HepG2 (cell line): ENCODE measurements at places on chromosomes 1 and 21.
A peak's percentile ranks its signal among the peaks of the same experiment; 100 is the strongest.

DNA sequence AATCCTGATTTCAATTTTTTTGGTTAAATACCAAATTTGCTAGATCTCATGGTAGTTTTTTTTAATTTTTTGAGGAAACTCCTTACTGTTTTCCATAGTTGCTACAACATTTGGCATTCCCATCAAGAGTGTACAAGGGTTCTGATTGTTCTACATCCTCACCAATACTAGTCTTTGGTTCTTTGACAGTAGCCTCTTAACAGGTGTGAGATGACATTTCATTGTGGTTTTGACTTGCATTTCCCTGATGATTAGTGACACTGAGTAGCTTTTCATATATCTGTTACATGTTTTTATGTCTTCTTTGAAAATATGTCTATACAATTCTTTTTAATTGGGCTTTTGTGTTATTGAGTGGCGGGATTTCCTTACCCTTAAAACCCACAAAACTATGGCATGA, 20.9 kb upstream of the RGS13 start:
- DNase-seq = no peak

DNA sequence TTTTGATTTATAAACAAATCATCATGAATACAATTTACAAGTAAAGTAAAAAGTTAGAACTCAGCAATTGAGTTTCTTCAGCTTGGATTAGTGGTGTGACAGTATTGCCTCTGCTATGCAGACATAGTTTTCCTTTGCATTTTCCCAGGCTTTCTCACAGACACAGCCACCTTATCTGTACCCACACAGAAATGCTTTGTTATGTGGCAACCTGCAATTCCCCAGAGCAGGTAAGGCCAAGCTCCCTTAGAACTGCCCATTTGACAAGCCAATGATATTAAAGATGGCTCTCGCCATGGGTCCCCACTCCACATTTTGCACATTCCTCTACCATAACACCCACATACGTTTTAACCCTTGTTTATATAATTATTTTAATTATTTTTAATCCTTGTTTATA, 14.2 kb downstream of the FMO5 start:
- peak; percentile 60 for DNase-seq

DNA sequence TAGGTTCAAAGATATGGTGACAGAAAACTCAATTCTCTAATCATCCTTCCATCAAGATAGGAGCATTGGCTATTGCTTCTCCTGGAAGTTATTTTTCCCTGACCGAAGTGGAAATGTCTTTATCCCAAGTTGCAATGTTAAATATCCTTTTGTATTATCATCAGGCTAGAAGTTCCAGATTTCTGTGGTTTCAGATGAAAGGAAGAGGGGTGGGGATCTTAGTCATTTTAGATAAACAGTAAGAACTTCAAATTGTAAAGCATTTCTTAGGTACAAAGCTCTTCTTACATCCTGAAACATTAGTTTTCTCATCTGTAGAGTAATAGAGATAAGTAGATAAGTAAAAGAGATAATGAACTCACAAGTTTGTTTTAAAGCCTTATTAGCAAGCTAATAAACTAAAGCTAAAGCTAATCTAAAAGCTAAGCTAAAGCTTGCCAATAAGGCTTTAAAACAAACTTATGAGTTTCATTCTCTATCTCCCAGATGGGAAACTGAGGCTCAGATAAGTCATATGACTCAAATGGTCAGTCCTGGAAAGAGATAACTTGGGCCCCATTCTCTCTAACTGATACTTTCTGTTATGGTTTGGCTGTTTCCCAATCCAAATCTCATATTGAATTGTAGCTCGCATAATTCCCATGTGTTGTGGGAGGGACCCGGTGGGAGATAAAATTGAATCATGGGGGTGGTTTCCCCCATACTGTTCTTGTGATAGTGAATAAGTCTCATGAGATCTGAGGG, 99.2 kb upstream of the KCNK2 start:
- DNase-seq = no peak

DNA sequence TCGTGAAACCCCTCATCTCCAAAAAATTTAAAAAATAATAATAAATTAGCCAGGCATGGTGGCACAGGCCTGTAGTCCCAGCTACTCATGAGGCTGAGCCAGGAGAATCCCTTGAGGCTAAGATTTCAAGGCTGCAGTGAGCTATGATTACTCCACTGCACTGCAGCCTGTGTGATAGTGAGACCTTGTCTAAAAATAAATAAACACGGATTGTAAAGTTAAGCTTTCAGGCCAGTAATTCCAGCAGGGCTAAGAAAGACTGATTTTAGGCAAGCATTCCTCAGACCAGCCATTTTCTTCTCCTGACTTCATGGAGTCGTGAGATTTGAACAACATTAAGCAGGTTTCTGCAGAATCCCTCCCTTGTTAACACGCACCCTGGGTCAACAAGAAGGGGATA, 77.2 kb upstream of the EFHD2 start:
- DNase-seq = no peak

DNA sequence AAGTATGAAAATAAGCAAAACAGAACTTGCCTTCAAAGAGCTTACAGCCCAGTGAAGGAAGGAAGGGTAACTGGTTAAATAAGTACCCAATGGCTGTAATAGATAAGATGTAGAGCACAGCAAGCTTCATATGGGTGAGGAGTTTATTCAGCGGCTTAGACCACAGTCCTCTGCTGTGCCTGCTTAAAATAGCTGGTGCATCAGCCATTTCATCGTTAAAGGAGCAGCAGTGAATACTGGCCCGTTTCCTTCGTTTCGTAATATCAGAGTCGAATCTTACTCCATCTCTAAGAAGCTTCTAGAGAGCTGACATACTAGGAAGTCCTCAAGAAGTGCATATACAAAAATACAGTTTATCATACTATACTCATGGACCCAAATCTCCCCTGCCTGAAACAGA, 286.5 kb downstream of the NFIA start:
- no peak for DNase-seq

- no peak for DNase-seq
Observed at GRCh38 chr21:37828991-37829390, 87.3 kb downstream of the KCNJ6 start.

DNA sequence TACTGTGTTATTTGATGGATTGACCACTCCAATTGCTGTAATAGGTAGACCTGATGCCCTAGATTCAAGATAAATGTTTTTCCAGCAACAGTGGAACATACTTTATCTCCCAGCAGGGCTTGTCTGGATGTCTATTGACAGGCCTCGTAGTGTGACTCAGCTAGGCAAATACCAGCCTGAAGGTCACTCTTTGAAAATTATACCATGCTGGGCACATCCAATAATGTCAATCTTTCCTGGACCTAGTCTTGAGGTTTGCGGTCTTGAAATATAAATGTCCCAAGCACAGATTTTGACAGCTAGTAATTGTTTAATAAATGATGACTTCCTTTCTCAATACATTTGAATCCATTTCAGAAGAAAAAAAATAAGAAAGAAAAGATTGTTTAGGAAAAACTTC, 1138.0 kb upstream of the TMPRSS15 start:
- peak; percentile 3 for DNase-seq

DNA sequence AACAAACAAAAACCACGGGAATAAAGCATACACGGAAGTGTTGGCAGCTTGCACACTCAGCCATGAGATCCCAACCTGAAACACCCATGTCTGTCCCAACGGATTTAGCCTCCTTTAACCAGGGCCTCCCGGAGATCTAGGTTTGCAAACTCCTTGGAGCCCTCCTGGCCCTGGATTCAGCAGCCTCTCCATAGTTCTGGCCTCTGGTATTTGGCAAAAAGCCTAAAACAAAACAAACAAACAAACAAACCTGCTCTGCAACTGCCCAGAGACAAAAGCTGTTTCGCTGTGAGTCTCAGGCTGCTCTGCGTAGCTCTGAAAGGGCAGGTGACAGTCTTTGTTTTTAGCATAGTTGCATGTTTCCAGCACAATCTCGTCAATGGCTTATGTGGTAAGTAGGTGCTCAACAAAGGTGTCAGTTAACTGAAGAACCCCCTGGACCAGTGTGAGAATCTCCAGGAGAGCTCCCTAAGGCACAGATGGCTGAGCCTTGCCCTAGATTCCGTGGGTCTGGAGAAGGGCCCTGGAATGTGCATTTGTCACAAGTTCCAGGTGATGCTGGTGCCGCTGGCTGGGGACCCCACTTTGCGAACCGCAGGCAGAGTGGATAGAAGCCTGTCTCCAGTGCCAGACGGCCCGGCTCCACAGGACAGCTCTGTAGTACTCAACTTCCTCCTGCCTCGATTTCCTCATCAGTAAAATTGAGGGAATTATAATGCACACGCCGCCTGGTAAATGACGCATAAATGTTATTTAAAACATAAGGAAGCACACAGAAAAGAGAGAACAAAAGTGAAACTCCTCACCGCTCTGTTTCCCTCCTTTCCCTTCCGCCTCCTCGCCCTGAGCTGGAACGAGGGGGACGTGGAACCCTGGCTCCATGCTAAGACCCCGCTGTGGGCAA, 86.2 kb downstream of the RIPK4 start:
- DNase-seq = no peak

DNA sequence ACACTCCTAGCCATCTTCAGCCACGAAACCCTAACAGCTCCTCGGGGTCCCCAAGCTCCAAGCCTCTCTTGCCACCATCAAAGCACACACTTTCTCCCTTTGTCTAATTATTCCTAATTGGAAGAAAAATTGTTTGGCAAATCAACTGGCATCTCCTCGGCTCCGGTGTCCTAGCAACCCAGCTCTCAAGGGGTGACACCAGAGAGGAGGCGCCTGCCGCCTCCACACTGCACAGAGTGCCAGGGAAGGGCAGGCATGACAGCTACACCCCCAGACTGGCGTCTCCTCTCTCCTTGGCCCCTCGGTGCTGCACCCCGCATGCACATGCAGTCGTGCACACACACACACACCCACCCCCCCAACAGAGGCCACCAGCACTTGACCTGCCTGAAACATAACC, 18.2 kb upstream of the GJB5 start:
- no peak for DNase-seq
